ENCODE measurements at places on chromosomes 13 and 19.
A peak's percentile ranks its signal among the peaks of the same experiment; 100 is the strongest.

GRCh38 chr19:38759590-38760003, 13.7 kb downstream of the LGALS7 start:
- peak; percentile 98 for DNase-seq

GRCh38 chr19:46713781-46714443, 3.0 kb downstream of the PRKD2 start:
- DNase-seq: peak; percentile 75

DNA sequence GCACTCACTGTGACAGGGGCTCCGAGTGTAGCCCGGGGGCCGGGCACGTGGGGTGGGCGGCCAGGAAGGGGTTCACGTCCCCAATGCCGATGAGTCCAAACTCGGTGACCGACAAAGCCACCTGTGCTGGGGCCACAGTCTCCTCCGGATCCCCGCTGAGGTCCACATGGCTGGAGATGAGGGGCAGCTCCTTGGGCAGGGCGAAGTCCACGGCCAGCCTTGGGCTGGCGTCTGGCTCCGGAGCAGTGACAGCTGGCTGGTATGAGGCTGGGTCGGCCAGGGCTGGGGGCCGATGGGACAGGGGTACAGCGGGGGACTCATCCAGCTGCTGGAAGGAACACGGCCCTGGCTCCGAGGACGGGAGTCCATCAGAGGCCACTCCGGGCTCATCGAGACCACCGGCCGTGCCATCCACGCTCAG, 15.9 kb upstream of the PLPP2 start:
- no peak for DNase-seq

DNA sequence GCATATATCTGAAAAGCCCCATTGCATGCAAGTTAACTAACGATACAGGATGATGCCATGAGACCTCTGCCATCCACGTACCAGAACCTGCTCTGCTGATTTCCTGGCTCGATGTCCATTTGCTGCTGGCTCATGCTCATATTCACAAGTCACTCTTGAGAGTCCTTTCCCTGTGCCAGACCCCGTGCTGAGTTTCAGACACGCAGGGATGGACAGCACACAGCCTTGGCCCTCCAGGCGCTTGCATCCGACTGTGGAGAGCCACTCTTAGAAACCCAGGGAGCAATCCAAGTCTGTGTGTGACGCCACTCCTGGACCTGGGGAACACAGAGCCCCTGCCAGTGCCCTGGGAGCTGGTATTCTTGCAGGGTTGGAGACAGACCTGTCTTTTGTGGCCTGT, 37.6 kb upstream of the TSHZ3 start:
- DNase-seq: no peak

DNA sequence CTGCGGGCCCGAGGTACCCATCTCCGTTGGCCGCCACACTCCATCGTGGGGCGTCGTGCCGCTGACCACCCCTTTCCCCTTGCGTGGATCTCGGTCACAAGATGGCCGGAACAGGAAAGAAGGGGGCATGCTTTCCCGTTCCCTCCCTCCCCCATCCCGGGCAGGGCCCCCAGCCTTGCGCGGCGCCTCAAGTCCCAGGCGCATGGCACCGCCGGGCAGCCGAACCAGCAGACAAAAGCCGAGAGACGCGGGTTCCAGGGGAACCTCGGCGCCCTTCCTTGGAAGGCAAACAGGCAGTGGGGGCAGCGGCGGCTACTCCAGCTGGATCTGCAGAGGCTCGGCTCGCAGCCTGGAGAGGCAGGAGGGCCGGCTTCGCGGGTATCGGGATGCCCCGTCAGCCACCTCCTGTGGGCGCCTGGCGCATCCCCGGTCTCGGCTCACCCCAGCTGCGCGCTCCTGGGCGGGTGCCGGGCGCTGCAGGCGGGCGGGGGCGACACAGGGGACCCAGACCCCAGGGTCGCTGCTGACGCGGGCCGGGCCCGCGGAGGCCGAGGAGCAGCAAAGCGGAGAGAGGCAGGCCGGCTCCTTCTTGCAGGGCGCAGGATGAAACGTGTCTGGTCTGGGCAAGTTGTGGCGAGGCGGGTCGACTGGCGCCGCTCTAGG, 439 bp downstream of the DZIP1 start:
- DNase-seq: peak; percentile 2

GRCh38 chr13:83350569-83350968, 531.7 kb downstream of the SLITRK1 start:
- no peak for DNase-seq

DNA sequence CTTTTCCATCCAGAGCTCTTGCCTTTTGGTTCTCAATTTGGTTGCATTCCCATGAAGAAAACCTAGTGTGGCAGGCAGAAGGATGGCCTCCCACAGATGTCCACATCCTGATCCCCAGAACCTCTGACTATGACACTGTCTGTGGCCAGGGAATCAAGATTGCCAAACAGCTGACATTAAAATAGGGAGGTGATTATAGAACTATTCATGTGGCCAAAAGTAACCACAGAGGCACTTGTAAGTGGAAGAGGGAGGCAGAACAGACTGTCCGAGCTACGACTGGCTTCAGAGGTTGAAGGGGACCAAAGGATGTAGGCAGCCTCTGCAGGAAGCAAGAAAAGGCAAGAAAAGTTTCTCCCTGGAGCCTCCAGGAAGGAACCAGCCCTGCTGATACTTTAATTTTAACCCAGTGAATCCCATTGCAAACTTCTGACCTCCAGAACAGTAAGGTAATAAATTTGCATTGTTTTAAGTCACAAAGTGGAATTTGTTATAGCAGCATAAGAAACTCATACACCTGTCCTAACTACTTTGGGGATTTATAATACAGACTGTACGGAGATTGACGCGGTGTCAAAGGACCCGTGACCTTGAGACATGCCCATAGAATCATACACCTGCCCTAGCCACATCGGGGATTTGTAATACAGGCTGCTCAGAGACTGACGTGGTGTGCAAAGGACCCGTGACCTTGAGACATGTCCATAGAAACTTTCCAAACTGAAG, 106.5 kb downstream of the ATP11A start:
- no peak for DNase-seq
